ENCODE measurements at places on chromosomes 1 and 21.
A peak's percentile ranks its signal among the peaks of the same experiment; 100 is the strongest.

GRCh38 chr1:111903871-111904449 is 85.5 kb downstream of the KCND3 start:
- DNase-seq, result no peak

- DNase-seq, result no peak
These were observed 885.3 kb downstream of the TTLL7 start for GRCh38 chr1:83113652-83114051.

DNA sequence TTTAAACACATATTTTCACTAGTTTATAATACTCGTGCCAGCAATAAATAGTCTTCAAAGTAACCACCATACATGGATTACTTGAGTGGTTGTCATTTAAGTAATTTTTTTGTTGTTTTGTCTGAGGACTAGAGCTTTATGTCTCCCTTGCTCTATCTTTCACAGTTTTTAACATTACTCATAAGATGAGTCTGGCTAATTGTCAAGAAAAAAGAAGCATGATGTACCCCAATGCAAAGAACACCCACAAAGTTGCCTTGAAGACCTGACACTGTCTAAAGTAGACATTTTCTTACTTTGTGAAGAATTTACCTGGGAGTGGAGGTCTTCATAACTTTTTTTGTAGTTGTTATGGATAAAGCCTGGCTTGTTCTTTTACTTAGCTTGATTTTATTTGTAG is 210.4 kb upstream of the BRINP3 start:
- DNase-seq, result no peak

- no peak for DNase-seq
These were observed 91.5 kb upstream of the ESRRG start for GRCh38 chr1:216814576-216815259.

DNA sequence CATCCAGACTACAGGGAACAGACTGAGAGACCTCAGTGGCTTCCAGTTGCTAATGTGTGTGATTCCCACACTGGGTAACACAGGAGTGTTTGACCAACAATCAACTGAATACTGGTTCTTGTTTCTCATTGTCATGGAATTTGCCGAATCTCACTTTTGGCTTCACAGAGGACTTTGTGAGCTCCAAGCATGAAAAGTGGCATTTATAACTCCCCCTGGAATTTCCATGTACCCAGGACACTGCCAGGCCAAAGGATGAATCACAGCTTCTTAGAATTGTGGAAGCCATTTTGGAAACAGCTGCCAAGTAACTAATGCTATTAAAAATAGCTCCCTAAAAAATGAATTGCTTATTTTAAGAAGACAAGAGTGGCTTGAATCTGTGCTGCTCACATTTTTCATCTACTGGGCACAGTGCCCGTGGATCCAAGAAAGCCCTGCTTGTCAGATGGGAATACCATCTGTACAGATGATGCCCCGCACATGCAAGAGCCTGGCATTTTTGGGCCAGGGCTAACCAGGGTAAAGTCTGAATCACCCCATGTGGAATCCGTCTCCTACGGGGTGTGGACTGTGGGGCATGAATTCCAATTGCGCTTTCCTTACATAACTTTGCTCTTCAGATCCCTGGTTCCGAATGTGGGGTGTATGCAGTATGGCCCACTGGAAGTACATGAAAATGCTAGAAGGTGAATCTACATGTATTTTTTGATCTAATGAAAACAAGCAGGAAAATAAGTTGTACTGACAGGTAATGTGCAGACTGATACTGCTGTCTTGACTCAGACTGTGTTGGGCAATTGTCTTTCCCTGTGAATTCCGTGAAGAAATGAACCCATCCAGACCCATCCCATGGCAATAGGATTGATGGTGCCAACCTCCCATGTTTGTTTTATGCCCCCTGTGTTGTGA is 487.3 kb downstream of the SIPA1L2 start:
- DNase-seq, result no peak

DNA sequence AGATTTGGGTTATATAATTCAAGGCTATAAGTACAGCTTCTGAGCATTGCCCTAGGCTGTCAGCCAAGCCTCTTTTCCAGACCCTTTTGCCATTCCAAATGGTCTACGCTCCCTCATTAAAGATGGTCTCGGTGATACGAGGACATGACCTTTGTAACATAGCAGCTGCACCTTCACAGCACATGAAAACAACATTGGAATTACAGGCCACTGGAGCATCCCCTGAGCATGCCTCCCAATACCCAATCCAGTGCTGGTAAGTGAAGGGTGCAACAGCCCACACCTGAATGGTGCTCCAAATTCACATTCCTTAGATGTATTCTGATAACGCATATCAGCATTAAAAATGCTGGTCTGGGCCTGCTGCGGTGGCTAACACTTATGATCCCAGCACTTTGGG is 20.1 kb upstream of the PTPRF start:
- no peak for DNase-seq

DNA sequence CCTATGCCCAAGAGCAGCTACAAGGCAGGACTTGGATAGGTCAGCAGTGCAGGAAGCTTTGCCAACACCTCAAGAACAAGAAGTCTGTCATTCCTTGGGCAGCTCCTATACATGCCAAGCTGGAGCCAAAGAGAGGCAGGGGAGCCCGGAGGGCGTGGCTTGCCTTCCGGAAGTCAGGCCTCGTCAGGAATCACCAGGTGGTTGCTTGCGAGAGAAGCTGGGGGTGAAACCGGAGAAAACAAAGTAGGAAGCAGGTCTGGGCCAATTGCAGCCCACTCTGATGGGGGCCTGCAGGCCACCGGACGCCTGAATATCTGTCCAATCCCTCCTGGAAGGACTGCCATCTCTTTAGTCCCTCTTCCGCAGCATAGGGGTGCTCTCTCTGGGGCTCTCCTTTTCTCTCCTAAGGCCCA is 794 bp upstream of the FAM76A start:
- DNase-seq, result peak; percentile 88

DNA sequence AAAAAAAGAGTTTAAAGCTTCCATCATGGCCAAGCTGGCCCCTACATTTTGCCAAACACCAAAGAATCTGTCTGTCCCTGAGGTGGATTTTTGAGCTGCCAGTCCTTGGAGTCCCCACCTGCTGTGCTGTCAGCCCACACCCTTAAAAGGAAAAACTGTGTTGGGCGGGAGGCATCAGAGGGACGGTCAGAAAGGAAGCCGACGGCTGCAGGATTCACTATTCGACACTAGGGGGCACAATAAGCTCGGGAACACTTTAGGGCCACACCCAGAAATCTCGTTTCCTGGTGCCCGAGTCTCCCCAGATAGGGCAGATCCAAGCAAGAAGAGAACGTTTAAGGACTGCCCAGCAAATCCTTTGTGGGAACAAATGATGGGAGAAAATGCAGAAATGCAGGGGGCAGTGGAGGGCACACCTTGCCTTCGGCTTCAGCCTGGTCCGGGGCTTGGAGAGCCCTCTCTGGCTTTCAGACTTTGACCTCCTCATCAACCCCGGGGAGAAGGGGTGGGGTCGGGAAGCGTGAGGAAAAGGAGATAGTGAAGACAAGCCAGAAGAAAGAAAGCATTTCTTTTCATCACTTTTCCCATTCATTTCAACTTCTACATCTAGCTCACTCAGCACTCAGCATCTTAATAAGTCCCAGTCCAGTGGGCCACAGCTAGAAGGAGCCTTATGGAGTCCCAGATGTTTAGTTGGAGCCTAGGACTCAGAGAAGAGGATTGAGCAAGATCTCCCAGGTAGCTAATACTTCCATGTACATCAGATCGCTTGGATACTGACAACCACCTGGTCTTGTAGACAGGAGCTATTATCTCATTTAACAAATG is 5.0 kb upstream of the CTTNBP2NL start:
- peak; percentile 94 for DNase-seq

GRCh38 chr1:59814901-59815825 is at the start of gene HOOK1:
Gene HOOK1 (plus strand): TSS chr1:59814949. CDS start chr1:59815118, 169 bp downstream.
- DNase-seq, result peak; percentile 44

GRCh38 chr1:188782220-188782841 is 1695.3 kb downstream of the BRINP3 start:
- no peak for DNase-seq

- no peak for DNase-seq
These were observed 5.0 kb upstream of the BCAR3 start for GRCh38 chr1:93686504-93687250.

GRCh38 chr1:25774921-25775771 is 24.8 kb upstream of the SELENON start:
- DNase-seq, result peak; percentile 81

DNA sequence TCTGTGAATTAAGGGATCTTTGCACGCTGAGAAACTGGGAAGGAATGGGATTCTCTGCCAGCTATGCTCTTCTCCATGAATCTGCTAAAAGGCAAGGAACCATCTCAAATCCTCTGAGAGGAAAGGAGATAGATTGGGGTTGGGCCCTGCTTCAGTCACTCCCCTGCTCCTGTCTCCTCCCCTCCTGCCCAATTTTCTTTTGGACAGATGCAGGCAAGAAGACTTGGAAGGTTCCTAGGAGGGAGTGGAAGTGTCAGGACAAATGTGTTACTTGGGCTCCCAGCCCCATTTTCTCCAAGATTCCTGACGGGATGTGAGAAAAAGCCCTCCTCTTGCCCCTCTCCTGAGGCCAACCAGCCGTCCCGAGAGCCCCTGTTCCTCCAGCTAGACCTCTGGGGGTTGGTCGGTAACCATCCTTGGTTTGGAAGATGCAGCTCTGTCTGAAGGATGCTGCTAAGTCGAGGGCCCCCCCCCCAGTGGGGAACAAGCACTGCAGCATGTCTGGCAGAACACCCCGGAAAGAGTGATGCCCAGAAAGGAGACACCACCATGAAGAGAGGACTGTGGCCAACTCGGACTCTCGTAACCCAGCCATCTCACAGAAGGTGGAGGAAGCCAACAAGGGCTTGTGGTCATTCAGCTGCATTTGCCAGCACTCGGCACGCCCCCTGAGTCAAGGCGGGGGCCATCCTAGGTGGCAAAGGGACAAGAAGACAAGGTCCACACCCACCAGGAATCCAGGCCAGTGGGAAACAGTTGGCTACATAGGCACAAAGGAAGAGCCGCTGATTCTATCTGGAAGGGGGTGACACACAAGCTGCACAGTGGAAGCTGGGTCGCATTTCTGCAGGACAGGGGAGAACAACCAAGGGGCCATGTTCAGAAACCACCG is 43.7 kb downstream of the CDK18 start:
- no peak for DNase-seq

- DNase-seq, result no peak
These were observed 41.6 kb downstream of the NUAK2 start for GRCh38 chr1:205279986-205280385.

Data from NCI-H1105 treated with DMSO at 0.1 percent for 48 hours (cell line).